ENCODE measurements at places on chromosomes 2 and 18.

- DNase-seq: no peak
Observed at GRCh38 chr18:56709463-56709862, 58.3 kb downstream of the WDR7 start.

GRCh38 chr18:58668897-58669296 is 2.4 kb upstream of the MALT1 start:
- no peak for DNase-seq

GRCh38 chr2:122277956-122278355 is 522.5 kb downstream of the TSN start:
- DNase-seq: no peak

DNA sequence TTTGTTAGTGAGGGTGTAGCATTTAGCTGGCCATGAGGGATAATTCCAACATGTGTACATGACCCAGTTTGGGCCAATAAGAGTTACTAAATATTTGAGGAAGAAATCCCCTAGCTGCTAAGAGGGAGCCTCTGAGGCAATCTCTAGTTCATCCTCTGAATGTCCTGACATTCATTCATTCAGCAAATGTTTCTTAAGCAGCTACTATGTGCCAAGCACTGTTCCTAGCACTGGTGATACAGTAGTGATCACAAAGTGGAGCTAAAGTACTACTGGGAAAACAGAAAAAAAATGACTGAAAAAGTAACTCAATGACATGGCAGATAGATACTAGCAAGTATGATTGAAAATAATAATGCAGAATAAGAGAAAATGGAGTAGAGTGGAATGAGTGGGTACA is 79.8 kb upstream of the PID1 start:
- no peak for DNase-seq

DNA sequence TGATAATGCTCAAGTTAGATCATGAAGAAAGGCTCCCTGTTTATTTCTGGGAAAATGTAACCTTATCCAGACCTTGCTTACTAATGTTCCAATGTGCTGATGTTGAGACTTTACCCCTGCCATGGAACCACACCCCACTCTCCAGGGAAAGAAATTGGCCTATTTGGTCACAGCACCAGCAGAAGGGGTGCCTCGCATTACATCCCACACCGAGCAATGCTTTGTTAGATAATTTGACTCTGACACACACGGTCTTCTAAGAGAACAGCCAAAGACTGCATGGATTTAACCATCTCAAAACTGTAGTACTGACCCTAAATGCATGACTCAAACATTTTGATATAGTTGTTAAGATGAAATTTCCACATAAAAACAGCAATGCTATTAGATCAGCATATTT is 152.1 kb upstream of the CCDC150 start:
- no peak for DNase-seq

GRCh38 chr2:152587187-152587947 is 129.9 kb downstream of the PRPF40A start:
- no peak for DNase-seq

GRCh38 chr2:120445449-120446143 is 99.7 kb downstream of the INHBB start:
- DNase-seq: no peak

DNA sequence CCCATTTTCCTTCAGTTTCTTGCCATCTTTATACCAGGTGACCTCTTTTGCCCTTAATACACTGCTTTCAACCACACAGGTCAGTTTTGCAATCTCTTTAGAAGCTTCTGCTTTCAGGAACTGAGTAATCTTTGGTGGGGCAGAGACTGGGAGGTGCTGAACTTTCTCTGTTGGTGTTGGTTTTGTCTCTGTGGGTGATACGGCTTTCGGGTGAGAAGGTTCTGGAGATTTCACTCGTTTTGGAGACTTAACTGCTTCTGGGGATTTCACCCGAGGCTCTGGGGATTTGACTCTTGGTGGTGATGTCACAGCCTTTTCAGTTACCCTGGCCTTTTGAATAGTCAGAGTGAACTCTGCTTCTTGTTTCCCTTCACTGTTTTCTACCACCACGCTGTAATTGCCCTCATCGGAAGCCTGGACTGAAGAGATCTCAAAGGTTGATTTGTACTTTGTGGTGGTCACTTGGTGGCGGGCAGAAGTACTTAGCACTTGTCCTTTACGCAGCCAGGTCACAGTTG is 50.4 kb downstream of the PLEKHA3 start:
- DNase-seq: no peak

DNA sequence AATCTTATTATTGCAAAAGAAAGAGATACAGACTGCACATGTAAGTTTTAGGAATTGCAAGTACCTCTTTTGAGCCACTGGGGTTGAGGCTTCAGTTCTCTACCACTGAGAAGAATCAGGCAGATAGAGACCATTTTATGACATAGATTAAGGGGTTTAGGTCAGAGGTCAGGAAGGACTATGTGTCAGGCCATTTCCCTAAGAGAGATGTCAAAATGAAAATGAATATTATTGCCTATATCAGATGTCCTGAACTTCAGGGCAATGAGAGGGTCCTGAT is 113.7 kb downstream of the GATA6 start:
- no peak for DNase-seq

DNA sequence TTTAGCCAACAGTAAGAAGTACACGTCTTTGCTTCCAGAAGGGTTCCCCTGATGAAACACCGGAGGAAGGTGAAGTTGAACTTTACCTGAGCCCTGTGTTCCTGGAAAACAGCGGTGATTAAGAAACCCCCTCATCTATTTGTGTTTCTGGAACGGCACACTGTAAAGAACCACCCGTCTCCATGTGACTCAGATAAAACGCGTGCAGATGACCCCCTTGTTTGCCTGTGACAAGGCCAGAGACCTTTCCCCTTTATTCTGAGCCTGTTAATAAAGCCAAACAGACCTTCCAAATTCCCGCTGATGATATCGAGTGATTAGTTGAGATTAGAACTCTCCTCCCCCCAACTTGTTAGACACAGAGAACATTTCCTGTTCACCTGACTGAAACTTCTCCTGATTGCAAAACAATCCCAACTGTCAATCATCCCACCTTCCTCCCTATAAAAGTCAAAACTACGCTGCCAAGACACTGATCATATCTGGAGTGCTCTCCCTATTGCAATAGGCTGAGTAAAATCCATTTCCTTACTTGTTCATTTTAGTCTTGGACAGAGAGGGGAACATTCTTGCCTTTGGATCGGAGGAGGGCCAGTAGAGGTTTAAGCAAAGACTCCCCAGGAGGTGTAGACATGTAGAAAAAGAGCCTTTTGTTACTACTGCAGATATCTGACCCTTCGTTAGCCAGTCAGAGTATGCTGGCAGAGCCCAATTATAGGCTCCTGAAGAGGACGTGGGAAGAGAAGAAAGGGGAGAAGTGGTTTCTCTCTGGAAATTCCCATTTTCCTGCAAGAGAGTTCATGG is 914 bp upstream of the IWS1 start:
- DNase-seq: peak; percentile 2

GRCh38 chr2:206482633-206483032 is 39.3 kb downstream of the ADAM23 start:
- no peak for DNase-seq

- no peak for DNase-seq
Observed at GRCh38 chr2:120394764-120395163, 48.8 kb downstream of the INHBB start.

DNA sequence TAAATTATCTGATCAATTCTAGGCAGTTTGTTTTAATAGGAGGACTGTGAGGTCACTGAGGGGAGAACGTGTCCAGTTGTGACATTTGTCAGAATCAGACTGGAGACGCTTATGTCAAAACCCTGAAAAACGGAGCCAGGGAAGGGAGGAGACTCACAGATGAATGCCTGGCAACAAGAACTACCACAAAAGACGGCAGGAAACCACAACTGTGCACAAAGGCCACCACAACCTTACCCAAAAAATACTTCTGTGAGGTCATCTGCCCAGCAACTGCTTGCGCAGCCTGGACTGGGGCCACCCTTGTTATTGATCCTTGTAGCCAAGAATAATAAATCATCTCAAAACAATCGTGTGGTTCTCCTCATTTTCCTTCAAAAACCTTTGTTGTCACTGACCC is 173.0 kb upstream of the ALKAL2 start:
- DNase-seq: no peak

DNA sequence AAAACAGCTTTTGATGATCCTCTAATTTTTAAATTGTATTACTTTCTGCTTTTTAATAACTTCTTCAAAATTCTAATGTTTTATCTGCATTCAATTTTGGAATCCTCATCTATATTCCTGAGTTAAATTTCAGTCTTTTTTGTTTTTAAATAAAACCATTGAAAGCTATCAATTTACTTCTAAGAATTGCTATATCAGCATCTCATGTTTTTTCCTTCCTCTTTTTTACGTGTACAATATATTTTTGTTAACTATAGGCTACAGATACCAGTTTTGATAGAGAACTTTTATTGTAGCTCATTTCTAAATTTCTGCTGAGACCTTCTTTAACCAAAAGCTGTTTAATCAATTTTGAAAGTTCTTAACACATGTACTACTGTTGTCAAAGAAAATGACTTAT is 84.5 kb downstream of the SS18 start:
- no peak for DNase-seq

DNA sequence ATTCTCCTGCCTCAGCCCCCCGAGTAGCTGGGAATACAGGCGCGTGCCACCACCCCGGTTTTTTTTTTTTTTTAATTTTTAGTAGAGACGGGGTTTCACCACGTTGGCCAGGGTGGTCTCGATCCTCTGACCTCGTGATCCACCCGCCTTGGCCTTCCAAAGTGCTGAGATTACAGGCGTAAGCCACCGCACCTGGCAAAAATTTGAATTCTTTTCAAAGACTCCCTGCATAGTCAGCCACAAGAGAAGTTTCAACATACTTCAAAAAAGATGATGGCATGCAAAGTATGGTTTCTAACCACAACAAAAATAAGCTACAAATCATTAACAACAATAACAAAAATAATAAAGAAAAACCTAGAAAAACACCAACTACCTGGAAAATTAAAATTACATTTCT is 22.0 kb downstream of the HYCC2 start:
- DNase-seq: no peak

- DNase-seq: no peak
Observed at GRCh38 chr2:164875334-164876205, 33.9 kb upstream of the COBLL1 start.

DNA sequence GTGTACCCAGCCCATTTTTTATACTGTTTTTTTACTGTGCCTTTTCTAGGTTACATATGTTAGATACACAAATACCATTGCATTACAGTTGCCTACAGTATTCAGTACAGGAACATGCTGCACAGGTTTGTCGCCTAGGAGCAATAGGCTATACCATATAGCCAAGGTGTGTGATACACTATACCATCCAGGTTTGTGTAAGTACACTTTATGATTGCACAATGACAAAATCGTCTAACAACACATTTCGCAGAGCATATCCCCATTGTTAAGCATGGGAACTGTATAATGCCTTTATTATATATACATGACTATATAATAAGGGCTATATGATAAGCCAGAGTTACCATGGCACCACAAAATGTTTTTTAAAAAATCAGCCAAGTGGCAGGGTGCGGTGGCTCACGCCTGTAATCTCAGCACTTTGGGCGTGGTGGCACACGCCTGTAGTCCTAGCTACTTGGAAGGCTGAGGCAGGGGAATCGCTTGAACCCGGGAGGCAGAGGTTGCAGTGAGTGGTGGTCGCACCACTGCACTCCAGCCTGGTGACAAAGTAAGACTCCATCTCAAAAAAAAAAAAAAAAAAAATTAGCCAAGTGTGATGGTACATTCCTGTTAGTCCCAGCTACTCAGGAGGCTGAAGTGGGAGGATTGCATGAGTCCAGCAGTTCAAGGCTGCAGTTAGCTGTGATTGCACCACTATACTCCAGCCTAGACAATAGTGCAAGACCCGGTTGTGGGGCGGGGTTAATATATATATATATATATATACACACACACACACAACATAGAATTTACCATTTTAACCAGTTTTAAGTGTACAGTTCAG is 2.8 kb upstream of the CENPA start:
- DNase-seq: no peak

- no peak for DNase-seq
Observed at GRCh38 chr2:7693246-7694075, 776.2 kb downstream of the RNF144A start.

GRCh38 chr2:38911191-38911590 is 21.5 kb downstream of the ARHGEF33 start:
- DNase-seq: no peak

- DNase-seq: no peak
Observed at GRCh38 chr2:5898667-5899066, 206.5 kb downstream of the SOX11 start.

DNA sequence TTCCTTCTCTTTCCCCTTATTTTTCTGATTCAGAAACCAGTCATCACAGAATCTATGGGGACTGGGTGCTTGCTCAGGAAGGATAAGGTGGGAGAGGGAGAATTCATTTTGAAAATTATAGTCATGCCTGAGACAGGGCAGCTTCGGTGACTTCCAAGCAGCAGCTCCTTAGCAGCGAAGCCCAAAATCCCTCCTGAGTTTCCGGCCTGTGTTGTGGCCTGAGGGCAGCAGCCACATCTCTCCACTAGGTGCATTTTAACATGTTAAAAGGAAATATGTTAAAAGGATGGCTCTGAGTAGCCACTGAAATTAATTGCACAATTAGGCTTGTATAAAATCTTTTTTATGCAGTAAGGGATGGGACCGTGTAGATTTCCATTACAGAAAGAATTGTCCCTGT is 207.0 kb upstream of the RAB12 start:
- no peak for DNase-seq
